ENCODE measurements at places on chromosomes 11 and 22.

- no peak overlapping the region for H3K4me3 ChIP-seq
- DNase-seq = peak; percentile 17
- H3K27ac ChIP-seq = no peak overlapping the region
- H3K4me1 ChIP-seq = no peaks in the 10 kb centered on the region
- no peaks in the 10 kb centered on the region for H3K36me3 ChIP-seq
Measured at GRCh38 chr22:22156716-22157347, 87.8 kb upstream of the VPREB1 start.

DNA sequence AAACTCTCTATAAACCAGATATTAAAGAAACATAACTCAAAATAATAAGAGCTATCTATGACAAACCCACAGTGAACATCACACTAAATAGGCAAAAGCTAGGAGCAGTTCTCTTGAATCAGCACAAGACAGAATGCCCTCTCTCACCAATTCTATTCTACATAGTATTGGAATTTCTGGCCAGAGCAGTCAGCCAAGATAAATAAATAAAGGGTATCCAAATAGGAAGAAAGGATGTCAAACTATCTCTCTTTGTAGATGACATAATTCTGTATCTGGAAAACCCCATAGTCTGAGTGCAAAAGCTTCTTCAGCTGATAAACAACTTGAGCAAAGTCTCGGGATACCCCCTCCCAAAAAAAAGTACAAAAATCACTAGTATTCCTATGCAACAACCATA lies 359.8 kb downstream of the LRRC4C start:
- no peak for DNase-seq
- no peak overlapping the region for H3K27ac ChIP-seq
- H3K36me3 ChIP-seq = no peaks in the 10 kb centered on the region
- H3K4me1 ChIP-seq = no peaks in the 10 kb centered on the region

GRCh38 chr11:25180187-25180586 lies 683.3 kb downstream of the LUZP2 start:
- no peak for DNase-seq
- no peak overlapping the region for H3K27ac ChIP-seq
- H3K36me3 ChIP-seq = no peaks in the 10 kb centered on the region
- no peak overlapping the region for H3K4me3 ChIP-seq

DNA sequence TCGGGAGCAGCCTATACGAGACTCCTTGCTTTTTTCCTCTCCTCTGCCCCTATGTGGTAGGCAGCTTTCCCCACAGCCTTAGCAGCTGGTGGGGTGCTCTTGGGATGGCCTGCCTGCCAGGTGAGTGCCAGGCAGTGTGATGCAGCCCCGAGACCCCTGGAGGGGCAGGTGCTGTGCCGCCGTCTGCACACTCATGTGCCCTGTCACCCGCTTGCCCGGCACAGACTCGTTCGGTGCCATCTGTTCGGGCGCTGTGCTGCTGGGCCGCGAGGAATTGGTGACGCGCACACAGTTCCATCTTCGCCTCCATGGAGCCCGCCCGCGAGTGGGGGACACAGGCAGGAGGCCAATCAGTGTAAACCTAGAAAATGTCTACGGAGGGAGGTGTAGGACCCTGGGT lies 15.1 kb downstream of the TRMU start:
- no peak overlapping the region for H3K27ac ChIP-seq
- H3K4me1 ChIP-seq = no peaks in the 10 kb centered on the region
- peaks cover 82% of the 10 kb centered on the region for H3K36me3 ChIP-seq
- H3K27me3 ChIP-seq = no peaks in the 10 kb centered on the region

DNA sequence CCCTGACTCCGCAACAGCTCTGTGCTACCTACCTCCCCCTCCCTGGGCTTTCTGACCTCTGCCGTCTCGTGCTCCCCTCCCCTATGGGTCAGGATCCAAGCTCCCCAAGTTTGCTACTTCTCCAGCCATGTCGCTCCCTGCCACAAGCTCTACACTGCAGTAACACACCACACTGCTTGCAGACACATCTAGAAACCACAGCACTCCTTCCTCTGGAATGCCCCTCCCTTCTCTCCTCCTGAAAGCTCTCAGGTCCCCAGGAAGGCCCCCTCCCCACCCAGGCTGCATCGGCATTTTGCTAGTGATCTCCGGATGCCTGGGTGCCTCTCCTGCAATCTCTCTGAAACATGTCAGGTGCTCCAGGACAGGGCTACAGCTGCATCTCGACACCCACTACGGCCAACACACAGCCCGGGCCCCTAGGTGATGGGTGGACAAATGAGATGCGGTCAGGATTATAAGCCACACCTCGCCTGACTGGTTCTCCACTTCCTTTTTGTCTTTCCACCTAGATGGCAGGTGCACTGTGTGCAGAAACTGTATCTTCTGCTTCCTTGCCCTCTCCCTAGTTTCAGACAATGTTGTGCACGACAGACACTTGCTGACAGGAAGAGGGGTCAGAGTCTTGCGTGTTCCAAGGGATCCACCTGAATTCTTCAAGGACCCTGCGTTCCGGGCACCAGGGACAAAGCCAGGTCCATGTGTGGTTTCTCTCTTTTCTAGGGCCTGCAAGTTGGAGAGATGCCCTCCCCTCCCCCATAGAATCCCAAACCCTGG lies 22.9 kb downstream of the RPUSD4 start:
- H3K4me3 ChIP-seq = no peak overlapping the region
- DNase-seq = no peak
- peaks cover 32% of the 10 kb centered on the region for H3K36me3 ChIP-seq
- H3K27me3 ChIP-seq = no peaks in the 10 kb centered on the region

DNA sequence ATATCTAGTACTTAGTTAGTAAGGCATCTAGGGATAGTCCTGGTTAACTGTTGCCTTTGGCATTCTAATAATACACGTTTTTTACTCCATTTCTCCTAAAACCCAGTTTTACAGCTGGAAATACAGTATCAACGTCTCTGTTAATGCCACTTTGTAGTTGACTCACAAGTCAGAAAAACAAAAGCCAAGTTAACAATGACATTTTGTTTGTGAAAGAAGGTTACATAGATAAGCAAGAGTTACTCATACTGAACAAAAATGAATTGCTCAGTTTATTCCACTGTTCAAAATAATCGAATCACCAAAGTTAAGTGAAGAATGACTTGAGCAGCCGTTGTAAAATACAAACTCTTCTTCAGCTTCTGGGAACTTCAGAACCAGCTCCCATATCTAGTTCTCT lies 540.3 kb downstream of the ETS1 start:
- no peaks in the 10 kb centered on the region for H3K27me3 ChIP-seq
- no peak for DNase-seq
- H3K27ac ChIP-seq = no peak overlapping the region
- peaks cover 37% of the 10 kb centered on the region for H3K4me1 ChIP-seq
- H3K36me3 ChIP-seq = no peaks in the 10 kb centered on the region

GRCh38 chr11:126061707-126062678 lies 673 bp downstream of the CDON start:
- H3K4me3 ChIP-seq = peak overlapping the region; percentile 74
- H3K36me3 ChIP-seq = no peaks in the 10 kb centered on the region
- H3K27ac ChIP-seq = no peak overlapping the region
- peaks cover 12% of the 10 kb centered on the region for H3K4me1 ChIP-seq

DNA sequence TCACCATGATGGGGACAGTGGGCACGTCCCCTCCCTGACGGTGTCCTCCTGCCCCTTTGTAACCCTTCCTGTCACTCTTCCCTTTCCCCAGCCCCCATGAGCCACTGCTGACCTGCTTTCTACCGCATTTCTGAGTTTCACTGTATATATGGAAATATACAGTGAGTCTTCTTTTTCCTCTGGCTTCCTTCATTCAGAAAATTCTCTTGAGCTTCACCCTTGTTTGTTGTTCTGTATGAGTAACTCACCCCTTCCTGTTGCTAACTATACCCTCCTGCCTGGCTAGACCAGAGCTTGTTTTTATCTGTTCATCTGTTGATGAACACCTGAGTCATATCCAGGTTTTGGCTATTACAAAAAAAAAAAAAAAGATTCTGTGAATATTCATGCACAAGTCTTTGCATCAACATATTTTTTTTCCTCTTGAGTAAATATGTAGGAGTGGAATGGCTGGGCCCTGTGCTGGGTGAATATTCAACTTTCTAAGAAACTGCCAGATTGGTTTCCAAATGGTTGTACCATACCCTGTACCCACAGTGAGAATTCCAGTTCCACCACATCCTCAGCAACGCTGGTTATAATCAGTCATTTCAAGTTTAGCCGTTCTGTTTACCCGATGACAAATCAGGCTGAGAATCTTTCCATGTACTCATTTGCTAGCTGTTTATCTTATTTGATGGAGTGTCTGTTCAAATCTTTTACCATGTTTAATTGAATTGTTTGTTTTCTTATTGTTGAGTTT lies 62.0 kb downstream of the IGF2 start:
- DNase-seq = no peak
- H3K4me3 ChIP-seq = no peak overlapping the region
- no peaks in the 10 kb centered on the region for H3K36me3 ChIP-seq
- H3K27me3 ChIP-seq = no peaks in the 10 kb centered on the region
- H3K27ac ChIP-seq = no peak overlapping the region

- H3K27ac ChIP-seq = no peak overlapping the region
- no peaks in the 10 kb centered on the region for H3K27me3 ChIP-seq
- no peaks in the 10 kb centered on the region for H3K4me1 ChIP-seq
- H3K4me3 ChIP-seq = no peak overlapping the region
- no peak for DNase-seq
- H3K36me3 ChIP-seq = no peaks in the 10 kb centered on the region
Measured at GRCh38 chr11:71355281-71355680, 92.9 kb downstream of the DHCR7 start.

GRCh38 chr11:66317322-66317722 lies 478 bp upstream of the CD248 start:
- DNase-seq = no peak
- no peaks in the 10 kb centered on the region for H3K36me3 ChIP-seq
- peak overlapping the region; percentile 67 for H3K27ac ChIP-seq
- H3K4me1 ChIP-seq = peaks cover 27% of the 10 kb centered on the region
- no peaks in the 10 kb centered on the region for H3K27me3 ChIP-seq

DNA sequence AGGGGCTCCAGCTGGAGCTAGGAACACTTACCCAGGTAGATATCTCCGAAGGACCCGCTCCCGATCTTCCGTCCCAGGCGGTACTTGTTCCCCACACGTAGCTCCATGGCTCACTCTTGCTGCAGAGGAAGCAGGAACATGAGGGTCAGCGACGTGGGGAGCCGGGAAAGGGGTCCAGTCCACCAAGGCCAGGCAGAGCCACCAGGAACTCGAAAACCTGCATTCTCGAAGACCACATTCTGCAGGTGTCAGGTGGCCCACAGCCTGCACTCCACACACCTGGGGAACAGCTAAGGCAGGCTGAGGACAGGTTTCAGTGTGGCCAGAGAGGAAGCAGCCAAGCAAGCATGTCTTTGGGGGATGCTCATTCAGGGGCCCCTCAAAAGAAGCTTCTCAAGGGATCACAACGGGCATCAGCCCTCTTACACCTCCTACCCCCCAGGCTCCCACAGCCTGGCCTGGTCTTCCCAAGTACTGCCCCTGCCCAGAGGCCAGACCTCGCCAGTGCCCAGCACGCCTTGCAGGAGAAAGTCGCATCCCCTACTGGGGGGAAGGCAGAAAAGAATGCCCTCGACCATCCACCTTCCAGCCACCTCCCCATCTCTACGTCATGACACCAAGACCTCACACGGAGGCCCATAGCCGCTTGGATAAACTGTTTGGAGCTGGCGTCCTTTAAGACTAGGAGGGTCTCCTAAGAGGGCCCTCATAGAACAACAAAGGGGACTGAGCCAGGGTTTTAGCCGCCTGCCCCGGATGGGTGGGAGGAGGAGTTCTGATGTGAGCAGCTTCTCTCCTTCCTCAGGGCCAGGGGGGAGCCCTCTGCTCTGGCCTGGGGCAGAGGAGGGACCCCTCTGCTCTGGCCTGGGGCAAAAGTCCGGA lies 2.9 kb downstream of the CSNK1E start:
- H3K4me1 ChIP-seq = peaks cover 44% of the 10 kb centered on the region
- H3K4me3 ChIP-seq = no peak overlapping the region
- H3K27ac ChIP-seq = peak overlapping the region; percentile 84

DNA sequence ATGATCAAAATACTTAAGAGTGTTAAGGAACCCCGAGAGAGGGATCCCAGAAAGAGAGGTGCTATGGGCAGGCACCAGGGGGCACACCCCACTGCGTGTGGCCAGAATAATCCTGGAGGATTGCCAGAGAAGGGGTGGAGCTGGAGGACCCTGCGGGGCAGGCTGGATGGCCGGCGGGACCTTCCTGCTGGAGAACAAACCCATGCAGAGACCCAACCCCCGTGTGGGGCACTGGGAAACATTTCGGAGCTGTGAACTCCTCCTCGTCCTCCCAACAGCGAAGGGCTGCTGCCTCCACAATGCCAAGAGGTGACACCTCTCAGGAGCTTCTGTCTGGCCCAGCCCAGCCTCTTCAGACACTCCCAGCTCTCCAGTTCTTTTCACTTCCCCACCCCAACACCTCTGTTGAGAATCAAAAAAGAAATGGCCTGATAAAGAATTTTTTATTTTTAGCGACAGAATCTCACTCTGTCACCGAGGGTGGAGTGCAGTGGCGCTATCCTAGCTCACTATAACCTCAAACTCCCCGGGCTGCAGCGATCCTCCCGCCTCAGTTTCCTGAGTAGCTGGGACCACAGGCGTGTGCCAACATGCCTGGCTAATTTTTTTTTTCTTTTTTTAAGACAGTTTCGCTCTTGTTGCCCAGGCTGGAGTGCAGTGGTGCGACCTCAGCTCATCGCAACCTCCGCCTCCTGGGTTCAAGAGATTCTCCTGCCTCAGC lies 25.6 kb downstream of the RHOD start:
- H3K4me1 ChIP-seq = peaks cover 6% of the 10 kb centered on the region
- no peaks in the 10 kb centered on the region for H3K27me3 ChIP-seq
- H3K4me3 ChIP-seq = no peak overlapping the region

DNA sequence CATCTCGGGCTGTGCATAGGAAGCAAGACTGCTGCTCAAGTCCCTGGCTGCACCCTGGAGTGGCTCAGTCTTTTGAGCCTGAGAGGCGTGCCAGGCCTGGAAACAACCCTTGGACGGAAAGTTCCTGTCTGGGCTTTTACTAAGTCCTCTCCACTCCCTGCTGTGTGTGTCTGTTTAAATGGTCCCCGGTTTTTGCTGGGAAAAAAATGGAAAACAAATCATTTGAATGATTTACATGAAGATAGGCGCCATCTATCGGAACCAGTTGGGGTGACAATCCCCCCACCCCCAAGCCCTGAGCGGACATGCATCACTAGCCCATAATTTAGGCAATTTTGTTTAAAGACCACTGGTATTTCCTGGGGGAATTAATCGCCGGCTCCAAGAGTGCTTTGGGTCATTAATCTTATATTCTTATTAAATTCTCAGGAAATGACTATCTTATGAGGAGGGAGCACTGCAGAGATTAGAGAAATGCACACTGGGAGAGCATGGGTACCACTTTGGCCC lies 2.7 kb upstream of the GAB2 start:
- no peak overlapping the region for H3K4me3 ChIP-seq
- no peaks in the 10 kb centered on the region for H3K36me3 ChIP-seq
- no peaks in the 10 kb centered on the region for H3K27me3 ChIP-seq
- H3K4me1 ChIP-seq = peaks cover 7% of the 10 kb centered on the region
- no peak overlapping the region for H3K27ac ChIP-seq

DNA sequence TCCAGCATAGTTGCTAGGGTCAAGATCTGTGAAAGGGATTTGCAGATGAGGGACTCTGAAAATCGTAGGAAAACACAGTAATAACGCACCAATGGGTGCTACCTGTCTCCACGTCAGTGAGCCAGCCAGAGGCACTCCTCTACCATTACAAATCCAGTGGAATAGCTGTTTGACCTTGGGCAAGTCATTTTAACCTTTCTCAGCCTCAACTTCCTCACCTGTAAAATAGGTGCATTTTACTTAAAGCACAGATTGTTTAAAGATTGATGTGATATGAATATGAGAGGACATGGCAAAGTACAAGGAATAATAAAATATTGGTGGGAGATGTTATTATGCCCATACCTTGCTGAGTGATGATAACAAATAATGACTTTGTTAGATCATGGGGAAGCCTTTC lies 148.1 kb upstream of the TTC12 start:
- no peaks in the 10 kb centered on the region for H3K36me3 ChIP-seq
- DNase-seq = no peak
- H3K27me3 ChIP-seq = no peaks in the 10 kb centered on the region
- H3K27ac ChIP-seq = no peak overlapping the region

Data from effector memory CD4-positive, alpha-beta T cell (primary cell).